Muscle of arm (tissue), 14 donors: ENCODE measurements at places on chromosomes 16 and 17. TPM values are rescaled to one million over a fixed set of nuclear protein-coding genes. Genes with fewer than 3 reads are reported as not detected.

DNA sequence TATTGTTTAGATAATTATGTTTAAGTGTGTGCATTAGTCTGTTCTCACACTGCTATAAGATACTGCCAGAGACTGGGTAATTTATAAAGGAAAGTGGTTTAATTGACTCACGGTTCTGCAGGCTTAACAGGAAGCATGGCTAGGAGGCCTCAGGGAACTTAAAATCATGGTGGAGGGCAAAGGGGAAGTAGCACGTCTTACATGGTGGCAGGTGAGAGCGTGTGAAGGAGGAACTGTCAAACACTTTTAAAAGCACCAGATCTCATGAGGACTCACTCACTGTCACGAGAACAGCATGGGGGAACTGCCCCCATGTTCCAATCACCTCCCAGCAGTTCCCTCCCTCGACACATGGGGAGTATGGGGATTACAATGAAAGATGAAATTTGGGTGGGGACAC lies 203.5 kb upstream of the GOT2 start:
- no peak for DNase-seq

- DNase-seq, result no peak
These were observed 150.1 kb downstream of the IRF8 start for GRCh38 chr16:86048882-86049585.

- DNase-seq, result no peak
These were observed 9.1 kb upstream of the COL1A1 start for GRCh38 chr17:50210240-50211225.

- no peak for DNase-seq
These were observed 55.1 kb downstream of the CENPV start for GRCh38 chr17:16298140-16298662.

The KRTAP3-1 gene
- polyA plus RNA-seq, result not detected

- no peak for DNase-seq
These were observed 8.6 kb upstream of the MSLN start for GRCh38 chr16:752007-752312.

- DNase-seq, result no peak
These were observed 52.5 kb downstream of the TMEM114 start for GRCh38 chr16:8537691-8538342.

DNA sequence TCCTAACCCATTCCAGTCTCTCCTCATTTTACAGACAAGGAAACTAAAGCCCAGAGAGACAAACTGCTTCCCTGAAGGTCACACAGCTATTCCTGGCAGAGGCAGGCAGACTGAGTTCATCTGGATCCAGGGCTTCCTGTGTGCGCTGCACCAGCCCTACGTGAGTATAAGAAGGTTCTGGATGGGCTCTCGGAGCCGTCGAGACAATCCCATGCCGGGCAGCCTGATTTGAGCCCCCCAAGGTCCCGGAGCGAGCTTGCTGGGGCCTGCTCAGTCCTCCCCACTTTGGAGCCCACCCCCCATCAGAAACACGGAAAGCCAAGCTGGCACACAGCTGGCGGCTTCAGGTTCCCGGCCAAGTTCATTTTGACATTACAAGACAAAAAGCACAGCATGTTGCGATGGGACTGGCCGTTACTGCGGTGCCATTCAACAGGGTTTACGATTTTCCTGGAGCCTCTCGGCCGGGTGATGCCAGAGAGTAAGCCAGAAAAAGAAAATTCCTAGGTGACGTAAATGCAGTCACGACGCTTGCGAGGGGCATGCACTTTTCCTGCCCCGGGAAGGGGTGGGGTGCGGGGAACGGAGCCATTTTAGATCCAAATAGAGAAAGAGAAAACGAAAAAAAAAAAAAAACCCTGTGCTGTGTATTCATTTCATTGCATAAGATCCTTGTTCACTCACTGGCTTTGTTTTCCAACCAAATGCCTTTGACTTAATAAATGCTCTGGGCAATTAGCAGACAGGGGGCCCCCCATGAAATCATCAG lies 167.1 kb upstream of the FOXF1 start:
- DNase-seq, result no peak

The CA5A gene
- 0.45 TPM for polyA plus RNA-seq

The IL21R gene
- 0.45 TPM for polyA plus RNA-seq

DNA sequence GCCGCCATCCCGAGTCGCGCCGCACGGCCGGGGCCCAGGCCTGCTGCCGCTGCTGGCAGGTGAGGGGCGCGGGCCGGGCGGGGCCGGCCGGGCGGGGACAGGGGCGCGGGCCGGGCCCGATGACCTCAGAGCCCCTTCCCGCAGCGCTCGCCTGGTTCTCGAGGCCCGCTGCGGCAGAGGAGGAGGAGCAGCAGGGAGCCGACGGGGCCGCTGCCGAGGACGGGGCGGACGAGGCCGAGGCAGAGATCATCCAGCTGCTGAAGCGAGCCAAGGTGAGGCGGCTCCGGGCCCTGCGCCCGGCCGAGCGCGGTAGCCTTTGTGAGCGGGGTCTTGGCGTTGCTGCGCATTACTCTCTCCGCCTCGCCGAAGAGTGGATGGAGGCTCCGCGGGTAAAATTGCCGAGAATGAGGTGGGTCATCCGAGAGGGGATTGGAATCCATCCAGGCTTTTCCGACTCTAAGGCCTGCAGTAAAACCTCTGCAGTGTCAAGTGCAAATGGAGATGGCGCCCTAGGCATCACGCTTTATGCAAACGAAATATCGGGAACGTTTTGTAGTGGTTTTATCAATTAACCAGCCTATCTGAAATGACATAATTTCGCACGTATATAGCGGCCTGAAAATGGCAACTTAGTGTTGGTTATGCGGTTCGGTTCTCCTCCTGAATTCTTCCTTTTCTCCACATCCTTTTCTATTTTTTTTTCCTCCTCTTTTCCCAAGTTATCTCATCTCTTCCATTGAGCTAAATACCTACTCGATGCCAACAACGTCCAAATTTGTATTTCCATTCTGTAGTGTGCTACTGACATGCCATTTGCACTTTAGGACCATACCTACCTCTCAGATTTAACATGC lies 577 bp downstream of the TTC19 start:
- peak; percentile 59 for DNase-seq

DNA sequence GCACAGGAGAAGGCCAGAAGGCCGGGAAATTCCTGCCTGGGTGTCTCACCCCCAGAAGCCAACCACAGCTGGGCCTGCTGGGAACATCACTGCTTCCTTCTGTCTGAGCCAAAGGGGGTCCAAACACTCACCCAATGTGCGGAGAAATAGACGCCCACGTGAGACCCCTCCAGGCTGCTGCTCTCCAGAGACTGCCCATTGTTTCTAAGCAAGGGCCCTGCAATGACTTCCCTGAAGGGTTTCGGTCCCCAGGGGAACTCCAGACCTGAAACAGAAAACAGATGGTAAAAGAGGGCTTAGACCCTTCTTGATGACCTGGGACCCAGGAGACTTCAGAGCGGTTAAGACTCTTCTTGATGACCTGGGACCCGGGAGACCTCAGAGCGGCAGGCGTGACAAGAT lies 41.3 kb downstream of the MRM3 start:
- no peak for DNase-seq

- DNase-seq, result peak; percentile 69
These were observed 55.8 kb upstream of the FASN start for GRCh38 chr17:82153745-82154375.

DNA sequence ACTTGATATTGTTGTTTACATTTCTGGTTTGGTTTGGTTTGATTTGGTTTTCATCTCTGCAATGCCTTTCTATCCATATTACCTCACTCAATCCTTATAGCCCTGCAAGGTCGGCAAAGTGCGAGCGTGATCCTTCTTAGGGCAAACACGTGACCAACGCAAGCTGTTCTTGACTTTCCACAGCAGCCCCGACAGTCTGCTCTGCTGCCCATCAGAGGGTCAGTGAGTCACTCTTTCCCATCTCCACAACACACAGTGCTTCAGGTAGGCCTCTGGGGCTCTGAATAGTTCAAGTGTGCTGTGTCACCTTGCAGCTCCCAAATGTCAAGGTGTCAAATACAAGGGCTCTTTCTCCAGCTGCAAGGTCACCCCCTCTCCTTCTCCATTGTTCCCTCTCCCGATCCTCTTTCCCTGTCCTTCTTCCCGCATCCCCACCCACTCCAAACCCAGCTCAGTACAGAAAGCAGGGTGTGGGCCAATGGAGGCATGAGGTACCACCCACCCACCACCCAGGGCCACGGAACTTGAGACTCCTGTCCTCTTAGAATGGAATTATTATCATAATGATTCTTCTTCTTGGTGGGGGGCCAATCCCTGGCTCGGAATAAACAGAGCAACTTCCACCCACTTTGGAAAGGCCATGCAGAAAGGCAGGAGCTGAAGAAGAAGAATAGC lies 139.7 kb downstream of the SLC39A11 start:
- DNase-seq, result no peak

The DOC2B gene
- polyA plus RNA-seq, result 4.1 TPM

The DYNC1LI2 gene
- polyA plus RNA-seq, result 122 TPM

DNA sequence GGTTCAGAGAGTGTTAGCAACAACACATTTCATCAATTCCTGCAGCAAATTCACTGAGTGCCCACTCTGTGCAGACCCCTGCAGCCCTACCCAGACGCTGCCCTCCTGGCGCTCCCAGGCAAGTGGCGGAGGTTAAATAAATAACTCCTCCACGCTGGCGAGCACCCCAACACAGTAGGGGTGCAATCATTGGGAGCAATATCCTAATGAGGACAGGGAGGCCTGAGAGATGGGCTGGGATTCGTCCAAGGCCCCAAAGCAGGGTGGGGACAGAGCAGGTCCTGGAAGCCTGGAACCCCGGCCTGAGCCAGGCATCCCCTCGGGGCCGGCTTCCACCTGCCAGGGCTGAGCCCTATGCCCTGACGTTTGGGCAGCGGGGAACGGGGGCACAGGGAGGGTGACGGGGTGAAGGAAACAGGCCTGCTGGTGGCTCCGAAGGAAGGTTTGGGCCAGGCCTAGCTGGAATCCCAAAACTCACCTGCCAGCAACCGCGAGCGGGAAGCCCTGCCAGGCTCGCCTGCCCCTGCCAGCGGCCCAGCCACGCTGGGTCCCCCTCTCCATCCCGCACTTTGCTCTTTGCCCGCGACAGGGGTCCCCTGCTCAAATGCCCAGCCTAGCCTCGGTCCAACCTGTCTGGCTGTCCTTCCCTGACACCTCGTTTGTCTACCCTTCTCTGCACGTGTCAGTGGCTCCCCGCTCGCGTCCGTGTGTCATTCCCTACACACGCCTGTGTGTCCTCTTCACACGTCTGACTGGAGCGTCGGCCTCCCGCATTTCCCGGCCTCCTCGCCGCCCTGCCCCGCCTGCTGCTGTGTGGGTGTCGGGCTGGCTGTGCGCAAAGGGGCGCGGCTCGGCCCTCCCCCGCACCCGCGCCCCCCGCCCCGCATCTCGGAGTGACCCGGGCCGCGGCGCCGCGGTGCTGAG lies 721 bp upstream of the BEAN1 start:
- no peak for DNase-seq

The CDH13 gene
- 51.8 TPM for polyA plus RNA-seq
